ENCODE measurements at places on chromosomes 1 and 21. TPM values are rescaled to one million over a fixed set of nuclear protein-coding genes. Genes with fewer than 3 reads are reported as not detected.
A peak's percentile ranks its signal among the peaks of the same experiment; 100 is the strongest.

Gene SLC9C2
- total RNA-seq: not detected

Gene DYNLT4
- total RNA-seq: 0.81 TPM

Gene INTS7
- 9.4 TPM for total RNA-seq

Gene PRAMEF25
- total RNA-seq: not detected

Gene CHIA
- total RNA-seq: not detected

DNA sequence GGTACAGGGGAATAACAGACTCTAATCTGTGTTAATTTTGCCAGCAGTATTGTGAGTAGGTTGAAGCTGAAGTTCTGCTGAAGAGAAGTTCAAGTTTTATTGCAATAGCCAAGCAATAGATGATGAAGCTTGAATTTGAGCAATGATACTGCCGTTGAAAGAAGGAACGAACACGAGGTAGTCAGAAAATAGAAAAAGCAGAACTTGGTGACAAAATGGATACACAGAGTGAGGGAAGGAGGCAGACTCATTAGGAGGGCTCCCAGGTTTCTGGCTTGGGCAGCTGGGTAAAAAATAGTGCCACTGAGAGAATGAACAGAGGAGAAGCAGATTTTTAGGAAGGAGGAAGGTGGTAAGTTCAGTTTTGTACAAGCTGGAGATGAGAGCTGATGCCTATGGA lies 22.3 kb upstream of the AGO1 start:
- no peak for DNase-seq

DNA sequence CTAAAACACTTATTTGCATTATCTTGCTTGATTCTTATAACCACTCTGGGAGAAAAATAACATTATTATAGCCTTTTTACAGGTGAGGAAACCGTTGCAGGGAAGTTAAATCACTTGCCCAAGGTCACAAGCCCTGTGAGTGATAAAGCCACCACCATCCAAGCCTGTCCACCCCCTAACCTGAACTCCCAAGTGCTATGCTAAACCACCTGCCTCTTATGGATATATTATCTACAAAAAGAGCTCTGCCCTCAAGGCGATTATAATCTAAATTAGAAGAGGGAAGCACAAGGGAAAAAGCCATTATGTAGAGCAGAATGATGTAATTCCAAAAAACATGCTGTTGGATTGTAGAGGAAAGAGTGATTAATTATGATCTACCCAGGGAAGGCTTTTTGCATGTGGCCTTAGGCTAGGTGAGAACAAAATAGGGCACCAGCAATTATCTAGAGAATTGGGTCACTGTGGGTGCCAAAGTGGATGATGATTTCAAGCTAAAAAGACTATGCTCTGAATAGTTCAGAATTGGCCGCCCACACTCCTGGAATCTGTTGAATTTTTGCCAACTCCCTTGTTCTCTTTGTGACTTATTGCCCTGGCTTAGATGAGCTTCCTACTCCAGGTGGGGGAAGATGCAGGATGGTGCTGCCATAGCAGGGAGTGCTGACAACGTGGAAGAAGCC lies 205.3 kb downstream of the FGGY start:
- no peak for DNase-seq

- DNase-seq: no peak
Measured at GRCh38 chr1:38062361-38063288, 16.0 kb upstream of the POU3F1 start.

DNA sequence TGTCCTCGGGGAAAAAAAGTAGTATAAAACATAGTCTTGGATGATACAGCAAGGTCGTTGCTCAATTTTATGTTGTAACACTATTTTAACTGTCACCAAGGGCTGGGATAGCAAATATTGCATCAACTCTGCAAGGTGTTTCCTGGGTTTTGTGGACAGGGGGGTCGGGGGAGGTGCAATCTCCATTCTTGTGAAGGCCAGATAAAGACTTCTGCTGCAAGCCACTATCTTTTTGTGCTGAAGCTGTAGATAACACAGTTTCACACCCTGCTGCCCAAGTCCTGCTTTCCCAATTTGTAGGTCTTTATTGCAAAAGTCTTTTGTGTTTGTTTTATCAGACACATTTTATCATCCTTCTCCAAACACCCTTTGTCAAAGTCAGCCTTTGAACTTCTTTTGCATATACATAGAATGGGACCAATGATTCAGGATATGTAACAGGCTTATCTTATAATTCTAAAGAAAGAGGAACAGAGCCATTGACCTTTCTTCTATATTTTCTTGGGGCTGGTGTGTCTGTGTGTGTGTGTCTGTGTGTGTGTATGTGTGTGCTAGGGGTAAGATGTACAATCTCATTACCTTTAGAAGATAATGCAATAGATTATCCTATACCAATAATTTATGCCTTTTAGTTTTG lies 140.6 kb downstream of the RUNX1 start:
- no peak for DNase-seq

GRCh38 chr1:201582705-201583442 lies 43.9 kb downstream of the NAV1 start:
- no peak for DNase-seq

DNA sequence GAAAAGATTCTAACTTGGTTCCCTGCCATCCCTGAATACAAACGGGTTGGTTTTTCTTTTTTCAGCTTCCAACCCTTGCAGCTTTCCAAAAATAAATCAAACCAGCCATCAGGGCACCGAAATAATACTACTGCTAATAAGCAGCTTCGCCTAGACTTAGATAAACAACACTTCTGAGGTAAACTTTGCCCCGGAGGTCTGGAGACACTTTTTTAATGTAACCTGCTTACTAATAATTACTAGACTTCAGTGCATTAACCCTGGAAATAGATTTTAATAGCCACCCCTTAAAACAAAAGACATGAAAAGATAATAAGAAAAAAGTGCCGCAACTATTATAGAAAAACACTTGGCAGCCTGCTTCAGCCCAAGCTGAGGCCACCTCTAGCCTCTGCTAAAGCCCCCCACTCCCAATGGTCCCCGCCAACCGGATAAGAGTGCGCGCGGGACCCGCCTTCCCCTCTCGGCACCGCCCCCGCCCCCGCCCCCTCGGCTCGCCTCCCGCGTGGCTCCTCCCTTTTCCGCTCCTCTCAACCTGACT lies 405 bp upstream of the GADD45A start:
- no peak for DNase-seq

- no peak for DNase-seq
Measured at GRCh38 chr21:42799948-42800347, 79.4 kb downstream of the WDR4 start.

DNA sequence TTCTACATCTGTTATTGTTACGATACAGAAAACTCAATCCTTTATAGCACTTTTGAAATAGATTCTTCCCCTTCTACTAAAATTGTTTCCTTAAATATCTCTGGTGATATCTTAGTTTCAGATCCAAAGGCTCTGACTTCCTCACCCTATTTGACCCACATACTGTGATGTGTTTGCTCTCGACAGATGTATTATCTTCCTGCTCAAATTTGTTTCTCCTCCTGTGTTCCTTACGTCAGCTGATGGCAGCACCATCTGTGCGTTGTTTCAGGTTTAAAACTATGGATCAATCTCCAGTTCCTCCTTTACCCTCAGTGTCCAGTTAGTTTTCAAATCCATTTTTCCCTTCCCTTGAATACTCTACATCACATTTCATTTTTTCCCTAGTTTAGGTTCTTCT lies 274.4 kb downstream of the RYR2 start:
- no peak for DNase-seq

- DNase-seq: peak; percentile 95
Measured at GRCh38 chr1:28369371-28370238, at the start of gene PHACTR4. Gene PHACTR4, plus strand, starts transcription at chr1:28369740. Its CDS starts 37,708 bp downstream, at chr1:28407448.

DNA sequence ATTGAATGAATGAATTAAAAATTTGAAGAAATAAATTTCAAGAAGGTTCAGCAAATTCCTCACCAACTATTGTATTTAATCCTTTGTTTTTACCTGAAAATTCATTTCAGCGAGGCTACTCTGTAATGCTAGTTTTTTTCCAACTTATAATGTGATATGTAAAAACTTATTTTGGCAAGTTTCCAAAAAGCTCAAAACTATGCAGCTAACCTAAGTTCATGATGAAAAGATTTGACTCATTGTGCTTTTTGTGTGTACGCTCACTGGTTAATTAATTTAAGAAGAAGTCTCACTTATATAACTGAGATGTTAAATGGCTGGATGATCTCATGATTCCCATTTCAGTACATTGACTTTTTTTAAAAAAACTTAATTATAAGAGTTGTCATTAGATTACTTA lies 196.0 kb upstream of the SAMSN1 start:
- DNase-seq: no peak

- DNase-seq: no peak
Measured at GRCh38 chr1:177794376-177794991, 175.4 kb downstream of the SEC16B start.

GRCh38 chr1:105087506-105087905 lies 1337.8 kb downstream of the AMY1C start:
- no peak for DNase-seq

DNA sequence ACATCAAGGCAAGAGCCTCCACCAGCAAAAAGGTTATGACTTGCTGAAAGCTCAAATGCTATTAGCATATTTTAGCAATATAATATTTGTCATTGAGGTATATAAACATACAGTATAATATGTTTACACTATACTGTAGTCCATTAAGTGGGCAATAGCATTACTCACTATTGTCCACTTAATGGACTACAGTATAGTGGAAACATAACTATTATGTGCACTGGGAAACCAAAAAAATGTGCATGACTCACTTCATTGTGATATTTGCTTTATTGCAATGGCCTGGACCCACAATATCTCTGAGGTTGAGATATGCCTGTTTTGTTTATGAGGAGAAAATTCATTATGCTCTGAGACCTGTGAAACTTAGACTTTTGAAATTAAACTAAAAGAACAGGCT lies 300.0 kb downstream of the BARHL2 start:
- DNase-seq: no peak

DNA sequence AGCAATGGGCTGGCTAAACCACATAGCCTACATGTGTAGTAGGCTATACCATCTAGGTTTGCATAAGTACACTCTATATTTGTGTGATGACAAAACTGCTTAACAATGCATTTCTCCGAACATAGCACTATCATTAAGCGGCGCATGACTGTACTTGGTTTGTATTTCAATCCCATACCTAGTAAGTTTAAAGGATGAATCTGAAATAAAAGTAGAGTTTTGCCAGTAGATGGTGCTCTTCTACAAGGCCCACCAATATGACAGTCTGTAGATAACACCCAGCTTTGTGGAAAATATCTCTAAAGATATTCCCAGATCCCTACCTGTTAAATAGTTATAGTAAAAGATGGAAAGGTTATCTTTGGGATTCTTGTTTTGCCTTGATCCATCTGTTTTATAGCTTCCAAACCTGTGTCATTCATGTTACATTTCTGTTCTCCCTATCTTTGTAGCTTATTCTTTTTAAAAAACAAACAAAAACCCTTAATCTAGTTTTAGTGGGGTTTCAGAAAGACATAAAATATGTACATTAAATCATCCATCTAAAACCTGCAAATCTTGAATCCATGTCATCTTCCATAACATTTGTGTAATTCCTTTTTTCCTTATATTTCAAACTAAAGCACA lies 33.9 kb upstream of the ASPM start:
- DNase-seq: no peak

DNA sequence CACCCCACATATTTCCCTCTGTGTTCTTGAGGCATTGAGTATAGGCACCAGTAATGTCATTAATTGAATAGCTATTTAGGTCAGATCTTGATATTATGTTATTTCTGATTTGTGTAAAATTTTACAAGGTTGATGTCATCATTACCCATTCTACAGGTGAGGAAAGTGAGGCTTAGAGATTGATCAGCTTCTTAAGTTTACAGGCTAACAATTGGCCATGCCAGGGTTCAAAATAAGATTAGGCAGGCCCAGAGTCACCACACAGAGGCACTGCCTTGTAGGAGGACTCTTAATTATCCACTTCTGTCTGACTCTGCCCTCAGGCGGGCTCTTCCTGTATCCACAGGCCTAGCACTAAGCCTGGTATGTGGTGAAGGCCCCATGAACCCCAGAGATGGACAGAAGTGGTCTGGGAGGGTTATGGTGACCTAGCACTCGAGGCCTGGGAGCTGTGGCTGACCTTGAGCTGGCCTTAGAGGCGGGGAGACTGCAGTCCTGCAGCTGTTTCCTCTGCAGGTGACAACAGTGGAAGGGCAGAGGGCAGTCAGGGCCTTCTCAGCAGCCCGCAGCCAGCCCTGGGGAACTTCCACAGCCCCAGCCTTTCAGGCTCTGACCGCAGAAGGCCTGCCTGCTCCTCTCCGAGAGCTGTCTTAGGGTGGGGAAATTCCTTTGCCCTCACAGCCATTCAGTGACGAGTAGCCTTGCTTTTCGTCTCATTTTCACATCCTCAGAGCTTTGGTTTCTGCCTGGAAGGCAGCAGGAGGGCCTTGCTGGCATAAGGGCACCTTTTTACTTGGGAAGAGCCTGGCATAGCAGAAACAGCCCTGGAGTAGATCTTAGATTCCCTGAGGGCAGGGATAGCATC lies 12.2 kb downstream of the ZDHHC18 start:
- no peak for DNase-seq

DNA sequence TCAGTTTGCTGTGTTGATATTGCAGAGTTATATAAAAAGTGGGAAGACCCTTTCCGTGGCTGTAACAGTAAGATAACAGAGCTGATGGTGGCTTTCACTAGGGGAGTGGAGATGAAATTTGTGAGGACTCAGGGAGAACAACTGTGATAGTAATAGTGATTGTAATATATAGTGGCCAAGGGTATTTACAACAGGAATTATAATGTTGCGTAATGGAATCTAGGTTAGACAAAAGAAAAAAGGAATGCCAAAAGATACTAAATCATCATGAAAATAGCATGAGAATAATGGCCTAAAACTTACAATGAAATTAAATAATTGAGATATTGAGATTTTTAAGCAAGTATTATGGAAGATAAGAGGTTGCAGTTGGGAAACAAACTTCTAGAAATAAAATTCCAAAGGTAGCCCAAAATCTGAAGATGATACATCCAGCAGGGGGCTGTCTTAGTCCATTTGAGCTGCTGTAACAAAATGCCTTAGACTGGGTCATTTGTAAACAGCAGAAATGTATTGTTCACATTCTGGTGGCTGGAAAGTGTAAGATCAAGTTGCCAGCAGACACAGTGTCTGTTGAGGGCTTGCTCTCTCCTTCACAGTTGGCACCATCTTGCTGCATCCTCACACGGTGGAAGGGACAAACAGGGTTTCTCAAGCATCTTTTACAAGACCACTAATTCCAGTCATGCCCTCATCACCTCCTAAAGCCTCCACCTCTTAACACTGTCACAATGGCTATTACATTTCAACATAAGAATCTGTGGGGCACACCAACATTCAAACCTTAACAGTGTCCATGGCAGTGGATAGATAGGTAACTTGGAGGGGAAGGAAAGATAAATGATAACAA lies 711.2 kb downstream of the MRPL39 start:
- no peak for DNase-seq

GRCh38 chr1:9294910-9295636 lies 2.4 kb downstream of the SPSB1 start:
- peak; percentile 74 for DNase-seq

- no peak for DNase-seq
Measured at GRCh38 chr21:29351691-29352090, 53.0 kb downstream of the BACH1 start.

DNA sequence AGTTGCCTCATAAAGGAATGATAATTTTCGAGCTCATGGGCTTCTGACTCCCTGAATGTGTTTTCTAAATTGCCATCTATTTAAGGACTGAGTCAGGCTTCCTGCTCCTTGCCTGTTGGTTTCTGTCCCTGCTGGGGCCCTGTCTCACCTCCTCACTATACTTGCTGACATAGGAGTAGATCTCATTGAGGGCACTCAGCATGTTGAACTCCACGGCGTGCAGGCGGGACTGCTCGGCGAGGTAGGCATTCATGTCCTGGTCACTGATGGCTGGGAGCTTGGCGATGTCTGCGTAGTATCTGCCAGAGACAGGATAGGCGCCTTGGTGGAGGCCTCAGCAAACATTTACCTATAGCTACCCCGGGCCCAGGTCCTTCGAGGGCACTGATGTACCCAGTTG lies 116.9 kb upstream of the CD34 start:
- no peak for DNase-seq

- DNase-seq: no peak
Measured at GRCh38 chr1:230465691-230466090, 39.6 kb upstream of the PGBD5 start.

Data from aorta (tissue), 5 donors.